ENCODE measurements at places on chromosomes 16 and 17. TPM values are rescaled to one million over a fixed set of nuclear protein-coding genes. Genes with fewer than 3 reads are reported as not detected.

DNA sequence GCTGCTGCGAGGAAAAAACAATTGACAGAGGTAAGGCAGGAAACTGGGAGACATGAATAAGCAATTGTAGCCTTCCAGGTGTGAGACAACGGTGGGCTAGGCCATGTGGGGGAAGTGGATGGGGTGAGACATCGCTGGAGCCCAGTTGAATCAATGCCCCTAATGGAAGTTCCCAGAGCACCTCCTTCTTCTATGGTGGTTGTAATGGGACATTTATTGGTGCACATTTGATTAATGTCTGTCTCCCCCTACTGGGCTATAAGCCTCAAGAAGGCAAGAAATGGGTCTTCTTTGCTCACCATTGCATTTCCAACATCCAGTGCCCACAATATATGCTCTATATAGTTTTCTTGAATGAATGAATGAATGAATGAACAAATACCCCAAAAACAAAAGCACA is 22.7 kb upstream of the CD300E start:
- H3K27ac ChIP-seq, result no peak overlapping the region
- H3K4me1 ChIP-seq, result no peaks in the 10 kb centered on the region
- H3K4me3 ChIP-seq, result no peak overlapping the region
- peaks cover 14% of the 10 kb centered on the region for H3K27me3 ChIP-seq

GRCh38 chr17:28712032-28712704 is 480 bp upstream of the PROCA1 start:
- H3K27me3 ChIP-seq, result no peaks in the 10 kb centered on the region
- peak; percentile 85 for DNase-seq
- peak overlapping the region; percentile 76 for H3K27ac ChIP-seq
- H3K36me3 ChIP-seq, result peaks cover 35% of the 10 kb centered on the region
- H3K4me3 ChIP-seq, result peak overlapping the region; percentile 77

The RCVRN gene
- not detected for total RNA-seq

The CDRT15 gene
- not detected for total RNA-seq

Measured in osteoblast (primary cell).